ENCODE measurements at places on chromosomes 4 and X.
A peak's percentile ranks its signal among the peaks of the same experiment; 100 is the strongest.

GRCh38 chr4:26321373-26322221 lies 783 bp downstream of the RBPJ start:
- DNase-seq, result peak; percentile 80

DNA sequence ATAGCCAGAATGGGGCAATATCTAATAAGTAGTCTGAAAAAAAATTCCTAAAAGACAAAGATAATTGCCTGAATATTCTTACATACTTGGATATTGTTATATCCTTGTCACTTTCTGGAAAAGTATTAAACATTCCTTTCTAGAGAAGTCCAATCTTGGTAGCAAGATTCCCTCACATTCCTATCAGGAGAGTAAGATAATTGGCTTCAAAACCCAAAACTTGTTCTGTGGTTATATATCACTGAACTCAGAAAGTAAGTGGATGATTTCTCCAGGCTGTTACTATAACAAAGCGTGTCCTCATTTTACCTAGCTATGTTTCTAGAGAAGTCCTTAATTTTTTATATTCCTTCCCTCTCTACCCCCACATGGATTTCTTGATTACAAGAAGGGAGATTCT lies 46.0 kb upstream of the TEX13A start:
- no peak for DNase-seq

- no peak for DNase-seq
These were observed 65.5 kb upstream of the HHIP start for GRCh38 chr4:144580430-144580829.

- DNase-seq, result peak; percentile 82
These were observed 118.5 kb downstream of the BTC start for GRCh38 chr4:74675673-74676279.

DNA sequence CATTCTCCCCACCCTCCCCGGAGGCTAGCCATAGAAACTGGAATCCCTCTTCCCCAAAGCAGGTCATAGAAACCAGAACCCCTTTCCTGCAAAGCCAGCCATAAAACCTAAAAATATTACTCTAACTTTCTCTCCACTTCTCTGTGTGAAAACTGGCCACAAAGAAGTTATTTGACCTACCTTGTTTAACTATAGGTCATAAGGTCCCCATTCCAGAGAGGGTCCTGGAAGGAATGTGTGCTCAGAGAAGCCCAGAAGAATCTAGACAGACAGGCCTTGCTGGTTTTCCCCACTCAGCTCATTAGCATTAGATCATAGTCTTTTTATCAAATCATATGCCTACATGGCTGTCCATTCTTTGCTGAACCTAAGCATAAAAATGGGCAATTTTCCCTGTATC lies 52.8 kb upstream of the TEX13A start:
- DNase-seq, result peak; percentile 7

DNA sequence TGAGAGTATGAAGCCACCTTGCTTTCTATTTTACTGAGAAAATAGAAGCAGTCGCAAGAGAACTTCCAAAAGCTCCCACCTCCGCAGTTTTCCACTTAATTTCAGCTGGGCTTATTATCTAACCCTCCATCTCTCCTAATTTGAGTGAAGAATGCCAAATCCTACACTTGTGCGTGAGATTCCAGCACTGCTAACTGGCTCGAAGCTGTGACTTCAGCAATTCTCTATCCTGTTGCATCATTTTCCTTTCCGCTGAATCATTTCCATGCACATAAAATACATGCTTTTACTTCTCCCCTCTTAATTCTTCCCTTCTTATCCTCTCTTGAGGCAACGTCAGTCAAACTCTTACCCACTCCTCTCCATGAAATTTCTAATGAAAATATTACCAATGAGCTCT lies 189.5 kb downstream of the GASK1B start:
- no peak for DNase-seq

GRCh38 chr4:112550728-112551127 lies 34.7 kb upstream of the NEUROG2 start:
- no peak for DNase-seq

GRCh38 chr4:134215620-134216344 lies 14.2 kb upstream of the PABPC4L start:
- DNase-seq, result no peak

DNA sequence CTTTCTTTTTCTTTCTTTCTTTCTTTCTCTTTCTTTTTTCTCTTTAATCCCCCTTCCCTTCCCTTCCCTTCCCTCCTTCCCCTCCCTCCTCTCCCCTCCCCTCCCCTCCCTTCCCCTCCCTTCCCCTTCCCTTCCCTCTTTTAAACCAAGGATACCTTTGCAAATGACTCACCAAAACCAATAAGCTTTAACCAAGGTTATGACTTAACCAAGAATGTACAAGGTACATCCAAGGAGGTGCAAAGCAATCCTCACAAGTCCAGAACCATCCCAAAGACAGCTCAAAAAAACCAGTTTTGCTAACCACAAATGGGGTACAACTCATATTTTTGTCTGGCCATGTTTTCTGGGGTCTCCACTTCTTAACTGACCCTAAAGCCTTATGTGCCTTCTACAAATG lies 174.7 kb upstream of the PPP1R2C start:
- DNase-seq, result no peak

DNA sequence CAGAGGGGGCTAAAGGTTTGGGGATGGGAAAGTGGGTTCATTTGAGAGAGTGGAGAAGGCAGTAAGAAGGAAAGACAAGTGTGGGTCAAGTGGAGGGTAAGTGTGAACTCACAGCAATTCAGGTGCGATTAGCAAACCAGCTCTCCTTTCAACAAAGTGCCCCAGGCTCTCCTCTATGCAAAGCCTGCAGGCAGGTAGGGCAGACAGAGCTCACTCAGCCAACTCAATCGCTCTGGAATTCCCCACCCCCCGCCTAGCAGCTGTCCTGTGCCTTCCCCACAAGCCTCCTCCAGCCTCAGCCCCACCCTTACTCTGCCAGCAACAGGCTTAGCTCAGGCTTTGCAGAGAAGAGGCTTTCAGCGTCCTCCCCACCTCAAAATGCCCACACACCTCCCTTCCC lies 14.8 kb upstream of the MAMLD1 start:
- DNase-seq, result peak; percentile 53

DNA sequence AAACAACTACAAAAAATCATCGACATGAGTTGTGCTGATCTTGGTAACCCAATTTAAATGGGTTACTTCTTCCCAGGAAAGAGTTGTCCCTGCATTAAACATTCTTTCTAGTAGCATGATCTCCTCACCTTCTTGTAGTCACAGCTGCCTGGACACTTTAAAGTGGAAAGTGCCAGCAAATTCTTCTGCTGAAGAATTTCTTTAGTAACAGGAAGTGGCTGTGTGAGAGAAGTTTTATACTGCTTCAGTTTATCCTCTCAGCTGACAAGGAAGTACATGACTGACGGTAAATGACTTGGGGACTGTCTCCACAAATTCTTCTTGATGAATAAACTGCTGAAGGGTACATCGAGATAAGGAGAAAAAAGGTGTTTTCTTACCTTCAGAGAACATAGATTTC lies 18.2 kb upstream of the TNIP3 start:
- no peak for DNase-seq

- DNase-seq, result peak; percentile 40
These were observed 28.7 kb downstream of the TMPRSS11A start for GRCh38 chr4:67934628-67935027.

GRCh38 chr4:81352446-81352835 lies 119.3 kb downstream of the RASGEF1B start:
- no peak for DNase-seq

- no peak for DNase-seq
These were observed 7.2 kb downstream of the PDHA1 start for GRCh38 chrX:19350941-19351384.

DNA sequence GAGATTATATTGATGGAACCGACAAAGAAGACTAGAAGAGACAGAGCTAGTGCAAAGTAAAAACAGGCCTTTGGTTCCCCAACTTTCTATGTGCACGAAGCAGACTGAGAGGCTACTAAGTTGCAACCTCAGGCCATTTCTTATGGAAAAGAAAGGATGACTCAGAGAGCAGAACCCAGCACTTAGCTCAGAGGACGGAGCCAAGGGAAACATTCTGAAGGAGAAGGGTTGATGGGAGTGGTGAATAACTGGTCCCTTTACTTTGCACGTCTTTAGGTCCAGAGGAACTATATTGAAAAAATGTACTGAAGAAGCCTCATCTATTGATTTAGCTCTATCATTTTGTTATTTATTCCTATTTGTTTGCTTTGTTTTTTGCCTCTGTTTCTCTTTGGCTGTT lies 182.1 kb downstream of the CPE start:
- DNase-seq, result no peak

DNA sequence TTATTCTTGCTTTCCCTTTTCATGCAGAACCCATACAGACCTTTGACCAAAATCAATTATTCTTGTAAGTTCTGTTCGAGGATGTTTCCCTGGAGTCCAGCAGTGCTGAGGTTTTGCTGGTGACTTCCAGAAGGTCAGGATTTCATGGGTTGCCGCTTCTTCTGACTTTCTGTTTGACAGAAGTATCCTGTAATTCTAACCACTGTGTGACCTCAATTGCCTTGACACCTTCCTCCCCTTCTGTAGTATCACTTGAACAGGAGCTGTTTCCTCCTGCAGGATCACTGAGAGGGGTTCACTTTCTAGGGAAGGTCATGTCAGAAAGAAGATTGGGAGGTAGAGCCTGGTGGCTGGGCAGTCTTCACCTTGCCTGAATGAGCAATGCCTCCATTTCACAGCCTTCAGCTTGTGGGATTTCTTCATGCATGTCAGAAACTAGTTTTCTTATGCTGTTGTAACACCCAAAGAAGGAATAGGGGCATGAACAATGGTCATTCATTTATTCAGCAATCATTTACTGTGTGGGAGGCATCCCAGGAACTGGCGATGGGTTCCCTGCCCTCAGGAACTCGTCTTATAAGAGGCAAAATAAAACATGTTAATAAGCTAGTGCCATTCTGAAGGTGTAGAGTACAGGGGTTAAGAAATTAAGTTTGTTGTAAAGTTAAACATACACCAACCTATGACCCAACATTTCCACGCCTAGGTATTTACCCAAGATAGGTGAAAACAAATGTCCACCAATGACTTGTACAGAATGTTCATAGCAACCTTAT lies 205.9 kb downstream of the SOWAHB start:
- DNase-seq, result peak; percentile 23

GRCh38 chr4:121096629-121097028 lies 24.3 kb upstream of the NDNF start:
- peak; percentile 60 for DNase-seq

DNA sequence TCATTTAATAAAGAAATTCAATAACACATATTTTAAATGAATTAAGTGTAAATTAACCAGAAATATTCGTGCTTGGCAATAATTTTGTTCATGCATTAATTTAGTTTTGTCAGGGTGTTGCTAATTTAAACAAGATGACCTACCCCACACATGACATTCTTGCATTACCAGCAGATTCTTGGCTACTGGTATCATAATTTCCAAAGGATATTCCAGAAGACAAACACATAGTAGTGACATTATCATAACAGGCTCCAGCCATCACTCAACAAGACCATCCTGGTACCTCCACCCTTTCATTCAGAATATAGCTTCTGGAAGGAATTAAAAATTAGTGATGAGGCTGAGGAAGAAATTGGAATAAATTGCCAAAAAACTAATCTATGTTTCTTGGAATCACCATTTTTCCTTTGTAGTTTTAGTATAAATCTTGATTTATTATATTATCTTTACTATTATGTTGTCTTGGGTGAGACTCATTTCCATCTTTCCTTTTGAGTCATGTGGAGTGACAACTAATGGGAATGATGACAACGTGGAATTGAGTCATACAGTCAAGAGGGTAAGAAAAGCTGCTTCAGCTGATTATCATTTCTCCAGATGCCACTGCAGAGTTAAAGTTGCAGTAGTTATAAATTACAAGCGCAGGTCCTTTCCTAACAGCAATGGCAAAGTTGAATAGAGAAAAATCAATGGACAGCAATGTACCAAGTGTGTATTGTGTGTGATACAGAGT lies 30.9 kb upstream of the HHIP start:
- no peak for DNase-seq

DNA sequence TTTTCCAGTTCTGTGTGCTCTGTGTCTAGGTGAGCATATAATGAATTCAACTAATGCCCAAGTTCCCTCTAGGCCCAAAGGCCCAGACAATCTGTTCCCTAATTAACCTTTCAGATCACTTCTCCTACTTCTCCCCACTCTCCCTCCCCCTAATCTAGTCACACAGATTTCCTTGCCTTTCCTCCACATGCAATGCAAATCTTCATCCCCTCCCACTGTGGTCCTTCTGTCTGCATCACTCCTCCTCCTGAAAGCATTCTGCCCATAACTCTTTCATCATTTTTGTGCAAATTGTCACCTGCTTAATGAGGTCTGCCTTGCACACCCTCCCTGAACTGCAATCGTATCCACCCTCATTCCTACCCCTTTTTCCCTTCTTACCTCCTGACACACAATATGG lies 346.6 kb downstream of the FBXO8 start:
- no peak for DNase-seq

- peak; percentile 39 for DNase-seq
These were observed 24.0 kb upstream of the XIAP start for GRCh38 chrX:123835661-123836371.

DNA sequence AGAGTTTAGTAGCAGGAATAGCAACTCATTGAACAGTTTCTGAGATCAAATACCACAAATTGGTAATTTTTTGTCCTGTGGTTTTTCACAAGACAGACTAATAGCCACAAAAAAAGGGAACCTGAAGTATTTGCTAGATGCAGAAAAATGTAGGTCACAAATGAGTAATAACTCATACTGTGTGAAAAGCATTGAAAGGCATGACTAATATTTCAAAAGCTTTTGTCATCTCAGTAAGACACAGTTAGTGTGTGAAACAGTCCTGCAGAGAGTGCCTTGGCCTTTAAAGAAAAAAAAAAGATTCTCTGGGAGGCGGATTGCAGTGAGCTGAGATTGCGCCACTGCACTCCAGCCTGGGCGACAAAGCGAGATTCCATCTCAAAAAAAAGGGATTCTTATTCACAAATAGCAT lies 31.4 kb upstream of the SLC25A31 start:
- DNase-seq, result peak; percentile 14

GRCh38 chr4:163048447-163048846 lies 118.2 kb downstream of the NAF1 start:
- DNase-seq, result peak; percentile 73

GRCh38 chr4:145731028-145731427 lies 51.1 kb downstream of the C4orf51 start:
- DNase-seq, result peak; percentile 95

GRCh38 chrX:123291623-123292022 lies 107.5 kb downstream of the GRIA3 start:
- DNase-seq, result peak; percentile 37

GRCh38 chrX:136262812-136263315 lies 11.7 kb upstream of the MAP7D3 start:
- DNase-seq, result no peak
